ENCODE measurements at places on chromosomes 7 and 10. TPM values are rescaled to one million over a fixed set of nuclear protein-coding genes. Genes with fewer than 3 reads are reported as not detected.

DNA sequence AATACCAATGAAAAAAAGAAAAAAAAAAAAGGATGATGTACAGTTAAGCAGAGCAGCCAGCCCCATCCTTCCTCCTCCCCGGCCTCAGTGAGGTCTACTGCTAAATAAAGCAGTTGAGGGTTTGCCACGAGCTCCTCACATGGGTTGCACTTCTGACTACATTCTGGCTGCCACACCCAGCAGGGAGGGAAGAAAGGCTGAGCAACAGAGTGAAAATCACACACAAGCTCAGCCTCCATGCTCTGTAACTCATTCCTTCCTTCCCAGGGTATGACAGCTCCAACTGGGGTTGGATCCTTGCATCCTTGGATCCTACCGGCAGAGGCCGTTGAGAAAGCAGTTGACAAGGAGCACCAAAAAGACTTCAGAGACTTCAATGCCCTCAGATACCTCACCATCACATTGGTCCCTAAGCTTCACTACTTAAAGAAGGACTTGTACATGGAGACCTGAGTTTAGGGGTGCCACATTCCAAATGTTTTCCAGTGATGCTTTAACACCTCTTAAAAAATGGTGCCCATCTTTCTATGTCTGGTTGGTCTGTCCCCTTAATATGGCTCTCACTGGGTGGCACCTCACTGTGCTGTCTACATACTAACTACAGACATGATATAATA lies 52.9 kb upstream of the PIK3CG start:
- H3K4me1 ChIP-seq, result no peaks in the 10 kb centered on the region
- H3K27ac ChIP-seq, result no peak overlapping the region
- H3K4me3 ChIP-seq, result no peak overlapping the region

DNA sequence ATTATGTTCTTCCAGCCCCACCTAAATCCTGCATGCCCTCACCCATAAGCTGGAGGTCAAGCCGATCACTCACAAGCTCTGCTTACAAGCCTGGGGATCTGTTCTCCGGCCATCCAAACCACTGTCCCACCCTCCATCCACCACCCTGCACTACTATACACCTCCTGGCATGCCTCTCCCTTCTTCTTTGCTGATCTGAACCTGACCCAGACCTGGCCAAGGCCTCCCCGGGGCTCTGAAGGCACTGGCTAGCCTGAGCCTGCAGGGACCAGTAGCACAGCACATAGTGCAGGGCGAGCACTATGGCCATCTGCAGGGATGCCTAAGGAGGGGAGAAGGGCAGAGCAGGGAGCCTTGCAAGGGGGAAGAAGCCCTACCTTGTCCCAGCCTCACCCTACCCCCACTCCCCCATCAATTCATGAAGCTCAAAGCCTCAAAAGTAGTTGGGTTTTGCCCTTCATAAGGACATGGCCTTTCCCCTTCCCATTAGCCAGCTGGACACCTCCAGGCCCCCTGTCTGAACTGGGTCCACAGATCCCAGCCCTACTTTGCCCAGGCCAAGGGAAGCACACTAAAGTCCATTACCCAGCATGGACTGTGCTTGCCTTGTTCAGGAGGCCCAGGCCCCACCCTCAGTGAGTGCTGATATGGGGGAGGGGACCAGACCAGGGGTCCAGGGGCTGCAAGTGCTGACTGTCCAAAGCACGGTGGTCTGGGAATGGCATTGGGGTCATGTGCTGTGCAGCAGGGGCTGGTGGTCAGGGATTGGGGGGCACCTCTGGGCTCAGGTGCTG lies 29.6 kb downstream of the CHAT start:
- no peak overlapping the region for H3K27ac ChIP-seq
- no peak for DNase-seq
- peaks cover 10% of the 10 kb centered on the region for H3K27me3 ChIP-seq

BHLHA15 gene
- not detected for total RNA-seq

ZNF22 gene
- 11.2 TPM for total RNA-seq
